Dermis microvascular lymphatic vessel endothelial cell (primary cell): ENCODE measurements at places on chromosomes 11 and 22. TPM values are rescaled to one million over a fixed set of nuclear protein-coding genes. Genes with fewer than 3 reads are reported as not detected.

PLCB3 gene
- total RNA-seq: 16.3 and 17.3 TPM in 2 replicates

GRCh38 chr11:78156127-78156844 lies 16.9 kb upstream of the ALG8 start:
- no peak for DNase-seq

EFCAB6 gene
- total RNA-seq: 0.13 and 0.38 TPM in 2 replicates

DNA sequence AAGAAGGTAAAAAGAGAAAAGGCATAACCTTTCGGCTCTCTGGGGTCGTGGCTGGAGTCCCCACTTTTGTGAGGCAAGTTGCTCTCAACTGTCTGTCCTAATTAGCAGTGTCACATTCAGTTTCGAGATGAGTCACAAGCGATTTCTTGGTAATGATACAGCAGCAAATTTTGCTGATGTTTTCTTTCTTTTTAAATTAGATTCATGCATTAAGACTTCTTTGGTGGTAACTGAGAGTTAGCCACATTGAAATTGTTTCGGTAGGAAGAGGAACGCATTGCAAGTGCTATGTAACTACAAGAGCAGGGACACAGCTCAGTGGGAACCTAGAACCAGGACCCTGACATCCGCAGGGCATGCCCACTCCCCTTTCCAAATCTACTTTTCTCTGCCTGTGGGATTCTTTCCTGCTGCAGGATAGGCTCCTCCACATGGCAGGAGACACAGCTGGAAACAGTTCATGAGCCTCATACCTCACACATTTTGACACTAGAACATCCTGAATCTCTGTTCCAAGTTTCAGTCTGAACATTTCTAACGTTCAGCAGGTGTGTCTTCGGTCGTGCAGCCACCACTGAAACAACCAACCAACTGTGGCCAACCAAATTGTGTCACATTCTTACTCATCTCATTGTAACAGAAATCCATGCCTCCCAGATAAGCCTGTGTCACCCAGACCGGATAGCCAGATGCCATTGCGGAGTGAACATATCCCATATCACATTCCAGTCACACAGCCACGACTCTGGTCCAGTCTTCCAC lies 987.6 kb downstream of the NTM start:
- no peak for DNase-seq

GRCh38 chr11:77454867-77455655 lies 18.8 kb downstream of the PAK1 start:
- DNase-seq: no peak

DNA sequence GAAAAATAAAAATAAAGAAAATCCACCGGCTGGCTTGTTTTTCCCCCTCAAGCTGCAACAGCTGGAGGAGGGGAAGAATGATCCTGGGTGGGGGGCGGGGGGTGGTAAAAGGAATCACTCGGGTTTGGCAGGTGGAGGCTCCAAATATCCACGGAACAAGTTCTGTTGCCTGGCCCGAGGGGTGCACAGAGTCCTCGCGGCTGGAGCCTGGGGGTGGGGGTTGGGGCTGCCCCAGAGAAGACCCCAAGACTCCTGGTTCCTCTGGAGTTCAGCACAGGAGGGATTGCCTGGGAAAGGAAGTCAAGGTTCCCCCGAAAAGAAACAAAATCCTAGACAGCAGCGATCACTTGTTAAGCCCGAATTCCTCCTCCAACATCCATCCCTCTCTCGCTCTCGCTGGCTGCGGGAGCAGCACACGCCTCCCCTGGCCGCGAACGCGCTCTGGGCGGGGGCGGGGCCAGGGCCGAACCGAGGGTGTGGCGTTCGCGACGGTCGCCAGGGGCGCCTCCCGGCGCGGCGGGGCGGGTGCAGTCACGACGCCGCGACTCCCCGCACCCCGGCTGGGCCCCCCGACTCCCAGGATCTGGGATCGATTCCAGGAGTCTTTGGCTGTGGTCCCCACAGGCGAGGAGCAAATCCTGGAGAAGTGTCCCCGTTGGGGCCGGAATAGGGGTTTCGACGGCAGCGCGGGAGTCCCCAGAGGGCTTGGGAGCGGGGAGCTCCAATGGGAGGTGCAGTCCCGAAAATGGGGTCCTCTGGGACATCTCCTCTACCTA lies at the start of gene KCNA4:
Gene KCNA4 (minus strand): TSS at position 443 of the 776 bp plus-strand sequence. CDS start 4,352 bp downstream, outside the sequence.
- no peak for DNase-seq
